GM12892 (cell line): ENCODE measurements at places on chromosomes 3 and 15.

GRCh38 chr3:136802481-136802996, 16.4 kb upstream of the SLC35G2 start:
- DNase-seq = no peak

DNA sequence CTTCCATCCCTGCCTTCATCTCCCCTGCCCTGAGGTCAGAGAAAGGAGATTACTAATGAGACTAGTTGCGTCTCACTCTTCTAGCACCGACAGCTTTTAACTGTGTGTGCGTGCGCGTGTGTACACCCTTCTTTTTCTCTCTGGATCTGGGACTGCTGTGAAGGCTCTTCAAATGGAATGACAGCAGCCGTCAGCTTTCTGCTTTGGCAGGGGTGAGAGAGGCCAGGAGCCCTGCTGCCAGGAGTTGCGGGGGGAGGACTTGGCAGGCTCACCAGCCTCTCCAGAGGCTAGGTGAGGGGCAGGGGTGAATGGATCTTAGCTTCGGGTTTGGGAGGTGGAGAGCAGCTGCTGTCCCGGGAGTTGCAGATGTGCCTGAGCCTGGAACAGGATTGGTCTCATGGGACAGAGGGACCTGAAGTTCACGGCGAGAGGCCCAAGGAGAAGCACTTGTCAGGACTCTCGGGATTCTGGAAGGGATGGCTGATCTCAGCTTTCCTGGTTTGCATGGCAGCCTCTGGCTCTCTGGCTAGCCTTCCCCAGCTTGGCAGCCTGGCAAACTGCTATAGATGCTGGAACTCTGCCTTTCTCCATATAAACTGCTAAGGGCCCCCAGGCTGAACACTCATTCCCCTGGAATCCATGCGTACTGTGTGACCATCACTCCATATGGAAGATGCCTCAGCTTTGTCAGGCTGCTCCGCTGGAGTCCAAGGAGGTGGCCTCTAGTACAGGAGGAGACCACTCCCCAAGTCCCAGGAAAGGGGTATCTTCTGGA, 16.6 kb downstream of the TEX264 start:
- no peak for DNase-seq

GRCh38 chr3:134638385-134639030, 12.3 kb downstream of the KY start:
- no peak for DNase-seq

GRCh38 chr3:129836381-129837064, 57.0 kb downstream of the TMCC1 start:
- no peak for DNase-seq
